Activated CD8-positive, alpha-beta memory T cell treated with anti-CD3 and anti-CD28 coated beads for 24 hours (primary cell): ENCODE measurements at places on chromosomes 16 and 17.
A peak's percentile ranks its signal among the peaks of the same experiment; 100 is the strongest.

DNA sequence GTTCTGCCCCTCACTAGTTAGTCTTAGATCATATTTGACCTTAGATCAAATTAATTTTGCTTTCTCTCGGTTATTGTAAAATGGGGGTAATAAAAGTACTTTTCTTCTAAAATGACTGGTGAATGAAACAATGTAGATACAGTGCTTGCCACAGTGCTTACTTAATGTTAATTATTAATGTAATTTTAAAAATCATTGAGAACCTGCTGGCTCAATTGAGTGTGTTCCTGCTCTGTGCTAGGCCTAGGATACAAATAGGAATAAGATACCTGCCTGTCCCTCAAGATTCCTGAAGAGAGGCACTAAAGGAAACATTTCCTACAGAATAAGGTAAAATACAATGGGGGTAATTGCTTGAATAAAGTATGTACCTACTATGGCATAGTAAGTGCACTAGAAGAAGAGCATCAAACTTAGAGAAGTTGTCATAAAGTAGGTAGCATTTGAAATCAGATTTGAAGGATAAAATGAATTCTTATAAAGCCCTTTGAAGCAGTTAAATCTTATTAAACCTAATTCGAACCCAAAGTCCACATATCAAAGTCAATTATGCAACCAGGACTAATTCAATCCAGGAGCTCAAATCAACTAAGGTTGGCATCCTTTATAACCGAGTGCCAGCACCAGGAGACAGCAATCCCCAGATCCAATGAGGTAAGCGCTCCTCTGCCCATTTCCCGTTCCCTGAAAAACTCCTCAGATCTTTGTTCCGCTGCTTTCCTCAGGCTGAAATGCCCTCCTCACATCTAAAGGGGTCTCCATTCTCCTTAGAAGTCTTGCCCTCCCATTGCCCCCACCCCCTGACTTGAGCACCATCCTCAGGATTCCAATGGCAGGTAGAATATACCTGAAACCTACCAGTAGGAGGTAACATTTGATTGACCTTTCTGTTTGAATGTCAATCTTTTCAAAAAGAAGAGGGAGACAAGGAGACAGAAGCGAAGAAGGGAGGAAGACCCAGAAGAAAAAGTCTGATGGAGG, 2.4 kb upstream of the MED13 start:
- DNase-seq = no peak

DNA sequence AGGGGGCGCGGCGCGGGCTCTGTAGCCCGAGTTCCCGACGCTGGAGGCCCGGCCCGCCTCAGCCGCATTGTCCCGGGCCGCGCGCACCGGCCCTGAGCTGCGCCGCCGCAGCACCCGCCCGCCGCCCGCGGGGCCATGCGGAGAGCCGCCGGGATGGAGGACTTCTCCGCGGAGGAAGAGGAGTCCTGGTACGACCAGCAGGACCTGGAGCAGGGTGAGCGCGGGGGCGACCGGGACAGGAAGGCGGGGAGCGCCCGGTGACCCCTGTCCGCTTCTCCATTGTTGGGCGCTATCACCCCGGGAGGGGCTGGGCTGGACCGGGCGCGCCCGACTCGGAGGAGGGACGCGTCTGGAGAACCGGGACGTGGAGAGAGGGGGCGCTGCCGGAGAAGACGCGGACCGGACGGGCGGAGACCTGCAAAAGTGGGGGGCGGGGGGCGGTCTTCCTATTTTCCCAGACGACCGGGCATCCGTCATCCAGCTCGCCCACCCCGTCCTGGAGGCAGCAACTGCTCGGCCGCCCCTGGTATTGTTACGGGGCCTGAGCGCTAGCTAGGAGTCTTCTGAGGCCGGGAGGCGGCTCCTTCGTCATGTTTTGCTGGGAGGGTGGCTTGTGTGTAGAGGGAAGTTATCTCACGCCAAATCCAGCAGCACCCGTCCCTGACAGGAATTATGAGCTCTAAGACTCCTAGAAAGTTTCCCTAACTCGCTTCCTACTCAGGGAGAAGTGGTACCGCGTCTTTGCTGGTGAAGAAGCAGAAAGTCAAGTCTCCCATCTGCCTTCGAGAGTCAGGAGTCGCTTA, 678 bp downstream of the CDR2L start:
- peak; percentile 74 for DNase-seq

DNA sequence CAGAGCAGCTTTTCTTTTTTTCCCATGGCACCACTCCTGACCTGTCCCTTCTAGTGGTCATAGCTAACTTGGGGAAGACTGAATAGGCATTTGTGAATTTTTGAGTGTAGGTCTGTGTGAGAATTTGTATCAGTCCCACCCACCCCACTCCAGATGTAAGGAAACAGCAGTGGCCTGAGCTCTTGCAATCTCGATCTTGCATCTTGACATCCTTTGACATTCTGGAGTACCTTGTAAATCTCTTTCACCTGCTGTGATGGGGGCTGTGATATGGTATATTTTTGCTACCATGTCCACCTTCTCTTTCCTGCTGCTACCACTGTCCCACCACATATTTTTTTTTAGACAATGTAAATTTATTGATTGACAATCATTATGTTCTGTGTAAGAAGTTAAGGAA, 289.3 kb downstream of the MAP2K6 start:
- DNase-seq = no peak

- no peak for DNase-seq
These were observed 10.5 kb downstream of the MAPT start for GRCh38 chr17:45904866-45905265.

- DNase-seq = no peak
These were observed 38.3 kb upstream of the NAT9 start for GRCh38 chr17:74814453-74814852.

- DNase-seq = no peak
These were observed 86.8 kb upstream of the HSBP1 start for GRCh38 chr16:83720981-83721380.

GRCh38 chr17:35773679-35774425, 13.2 kb downstream of the C17orf50 start:
- DNase-seq = no peak
